ENCODE measurements at places on chromosomes 2 and 18.

GRCh38 chr18:9189491-9189890 lies 52.9 kb downstream of the ANKRD12 start:
- no peak for DNase-seq

- no peak for DNase-seq
These were observed 44.6 kb downstream of the SCN7A start for GRCh38 chr2:166449439-166449838.

- no peak for DNase-seq
These were observed 680.9 kb downstream of the IRS1 start for GRCh38 chr2:226118471-226119429.

DNA sequence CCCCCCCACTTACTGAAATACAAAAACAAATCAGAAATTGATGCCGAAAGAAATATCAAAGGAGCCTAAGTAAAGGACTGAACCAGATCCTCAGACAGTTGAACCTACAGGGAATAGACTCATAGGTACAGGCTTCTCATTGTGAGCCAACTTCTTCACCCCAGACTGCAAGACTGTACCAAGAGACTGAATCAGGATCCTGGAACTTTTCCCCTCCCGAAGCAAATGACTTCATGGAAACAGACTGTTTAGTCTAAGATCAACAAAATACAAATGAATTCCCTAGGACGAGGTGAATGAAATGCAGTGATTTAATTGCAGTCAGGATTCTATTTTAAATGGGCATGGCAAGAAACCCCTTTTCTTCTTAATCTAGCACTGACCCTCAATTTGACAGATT lies 53.6 kb upstream of the RNF152 start:
- no peak for DNase-seq

DNA sequence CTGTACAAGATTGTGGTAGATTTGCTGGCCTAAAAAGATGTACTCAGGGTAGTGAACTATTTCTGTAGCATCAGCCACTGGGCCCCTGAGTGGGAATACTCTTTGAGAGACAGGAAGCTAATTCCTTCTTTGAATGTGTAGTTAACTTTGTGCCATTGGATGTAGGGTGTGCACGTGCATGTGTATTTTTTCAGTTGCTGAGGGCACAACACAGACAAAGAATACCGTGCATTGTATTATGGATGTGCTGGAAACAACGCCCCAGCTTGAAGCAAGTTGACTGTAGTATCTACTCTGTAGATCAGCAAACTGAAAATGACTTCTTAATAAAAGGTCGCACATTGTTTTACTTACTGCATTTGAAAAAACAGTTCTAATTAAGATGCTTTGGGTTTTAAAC lies 14.1 kb downstream of the CRIM1 start:
- no peak for DNase-seq

GRCh38 chr2:164457271-164457670 lies 164.0 kb downstream of the GRB14 start:
- DNase-seq = no peak

DNA sequence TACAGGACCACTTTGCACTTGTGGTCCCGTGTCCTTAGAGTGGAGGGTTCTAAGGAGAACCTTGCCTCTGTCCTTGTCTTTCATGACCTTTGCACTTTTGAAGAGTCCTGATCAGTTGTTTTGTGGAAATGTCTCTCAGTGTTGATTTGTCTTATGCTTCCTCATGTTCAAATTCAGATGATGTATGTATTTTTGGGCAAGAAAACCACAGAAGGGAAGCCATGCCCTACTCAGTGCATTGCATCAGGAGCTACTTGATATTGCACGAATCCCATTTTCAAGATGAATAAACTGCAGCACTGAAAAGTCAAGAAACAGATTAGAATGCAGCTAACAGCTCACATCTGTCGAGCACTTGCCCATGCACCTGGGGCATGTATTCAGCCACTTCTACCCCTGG lies 152.2 kb downstream of the INHBB start:
- DNase-seq = no peak

GRCh38 chr2:43349904-43350303 lies 123.5 kb upstream of the ZFP36L2 start:
- no peak for DNase-seq

DNA sequence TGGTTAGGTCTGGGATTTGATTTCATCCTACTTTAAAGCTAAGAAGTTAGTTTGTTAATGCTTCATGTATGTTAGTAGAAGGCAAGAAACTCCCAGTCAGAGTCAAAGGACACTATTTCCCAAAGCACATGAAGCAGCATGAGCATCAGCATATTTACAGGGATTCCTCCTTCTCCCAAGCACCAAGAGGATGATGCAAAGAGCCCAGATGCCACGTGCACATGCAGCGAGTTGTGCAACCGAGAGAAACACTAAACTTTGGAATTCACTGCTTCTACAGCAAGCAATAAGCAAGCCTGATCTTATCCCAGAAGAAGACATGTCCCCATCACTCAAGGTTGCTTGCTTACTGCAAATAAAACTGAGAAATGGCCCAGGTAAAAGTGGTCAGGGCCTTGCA lies 32.5 kb downstream of the CPO start:
- DNase-seq = no peak

GRCh38 chr2:216568576-216568975 lies 64.6 kb upstream of the IGFBP2 start:
- DNase-seq = no peak

DNA sequence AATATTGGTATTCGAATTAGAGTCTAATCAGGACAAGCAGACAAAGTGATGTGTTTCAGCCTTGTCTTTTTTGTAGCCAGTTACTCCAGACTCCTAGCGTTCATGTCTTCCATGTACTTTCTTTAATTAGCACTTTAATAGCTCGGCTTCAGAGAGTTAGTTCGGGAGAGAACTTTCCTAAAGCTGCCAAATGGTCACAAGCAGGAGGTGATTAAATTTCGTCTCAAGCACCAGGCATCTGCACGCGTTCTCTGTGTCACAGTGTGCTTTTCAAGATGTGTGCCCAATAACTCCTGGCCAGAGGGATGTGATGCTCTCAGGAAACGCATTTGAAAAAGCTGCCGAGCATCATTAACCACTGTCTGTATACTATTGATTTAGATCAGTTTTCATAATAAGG lies 790.8 kb downstream of the SOCS6 start:
- DNase-seq = no peak

DNA sequence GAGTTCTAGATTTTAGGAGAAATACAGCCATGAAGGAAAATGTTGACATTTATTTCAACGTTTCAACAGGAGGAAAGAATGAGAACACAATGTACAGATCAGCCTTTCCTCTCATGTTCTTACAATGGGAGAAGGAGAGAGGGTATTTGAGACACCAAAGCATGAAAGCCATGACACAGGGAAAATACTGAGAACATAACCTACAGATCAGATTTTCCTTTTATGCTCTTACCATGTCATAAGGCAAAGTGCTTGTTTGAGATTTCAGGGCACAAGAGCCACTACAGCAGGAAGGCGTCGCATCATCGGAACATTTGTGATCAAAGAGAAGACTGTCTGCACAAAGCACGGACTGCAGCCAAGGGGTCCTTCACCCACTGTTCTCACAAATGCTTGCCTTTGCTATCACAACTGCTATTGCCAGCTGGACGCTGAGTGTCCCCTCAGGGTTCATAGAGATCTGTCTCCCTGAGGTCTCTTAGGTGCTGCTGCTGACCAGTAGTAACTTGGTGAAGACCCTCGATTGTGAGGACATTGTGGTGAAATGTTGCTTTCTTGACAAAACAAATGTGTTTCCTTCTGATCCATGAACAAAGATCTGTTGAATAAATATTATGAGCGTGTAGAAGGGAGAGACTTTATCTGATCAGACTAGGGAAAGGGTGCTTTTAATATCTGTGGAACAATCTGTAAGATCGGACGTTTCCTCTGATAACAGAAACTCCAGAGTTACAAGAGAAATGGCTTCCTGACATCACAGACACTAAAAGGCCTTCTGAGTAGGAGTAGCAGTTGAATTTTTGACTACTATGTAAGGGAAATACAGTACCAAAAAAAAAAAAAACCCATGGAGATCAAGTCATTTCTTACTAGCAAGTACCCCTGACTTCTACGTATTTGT lies 6.4 kb upstream of the IL1RL1 start:
- DNase-seq = no peak

DNA sequence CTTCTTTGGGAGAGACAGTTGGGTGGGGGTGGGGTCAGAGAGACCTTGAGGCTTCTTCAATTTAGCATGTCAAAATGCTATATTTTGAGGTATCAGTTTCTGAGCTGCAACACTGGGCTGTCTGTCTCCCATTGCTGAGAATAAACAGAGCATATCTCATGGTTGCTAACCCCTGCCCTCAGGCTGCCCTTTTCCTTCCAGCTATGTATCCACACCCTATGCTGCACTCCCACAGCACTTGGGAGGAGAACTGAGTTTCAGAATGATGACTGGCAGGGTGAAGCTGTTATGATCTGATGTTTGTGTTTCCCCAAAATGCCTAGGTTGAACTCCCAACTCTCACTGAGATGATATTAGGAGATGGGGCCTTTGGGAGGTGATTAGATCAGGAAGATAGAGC lies 794.0 kb downstream of the RNF144A start:
- DNase-seq = no peak

- DNase-seq = no peak
These were observed 34.9 kb downstream of the CAVIN2 start for GRCh38 chr2:191811807-191812602.

GRCh38 chr2:169877398-169877797 lies 50.1 kb downstream of the UBR3 start:
- DNase-seq = no peak

DNA sequence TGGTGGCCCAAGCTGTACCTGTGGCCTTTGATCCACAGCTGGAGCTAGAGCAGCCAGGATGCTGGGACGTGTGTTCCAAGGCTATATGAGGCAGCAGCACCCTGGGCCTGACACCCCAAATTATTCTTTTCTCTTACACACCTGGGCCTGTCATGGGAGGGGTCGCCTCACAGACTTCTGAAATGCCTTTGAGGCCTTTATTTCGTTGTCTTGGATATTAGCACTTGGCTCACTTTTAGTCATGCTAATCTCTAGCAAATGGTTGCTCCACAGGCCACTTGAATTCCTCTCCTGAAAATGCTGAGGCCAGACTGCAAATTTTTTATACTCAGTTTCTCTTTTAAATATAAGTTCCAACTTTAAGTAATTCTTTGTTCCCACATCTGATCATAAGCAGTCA lies 22.0 kb upstream of the IL1R2 start:
- no peak for DNase-seq

- DNase-seq = no peak
These were observed 49.7 kb upstream of the ZNF397 start for GRCh38 chr18:35190948-35191697.

DNA sequence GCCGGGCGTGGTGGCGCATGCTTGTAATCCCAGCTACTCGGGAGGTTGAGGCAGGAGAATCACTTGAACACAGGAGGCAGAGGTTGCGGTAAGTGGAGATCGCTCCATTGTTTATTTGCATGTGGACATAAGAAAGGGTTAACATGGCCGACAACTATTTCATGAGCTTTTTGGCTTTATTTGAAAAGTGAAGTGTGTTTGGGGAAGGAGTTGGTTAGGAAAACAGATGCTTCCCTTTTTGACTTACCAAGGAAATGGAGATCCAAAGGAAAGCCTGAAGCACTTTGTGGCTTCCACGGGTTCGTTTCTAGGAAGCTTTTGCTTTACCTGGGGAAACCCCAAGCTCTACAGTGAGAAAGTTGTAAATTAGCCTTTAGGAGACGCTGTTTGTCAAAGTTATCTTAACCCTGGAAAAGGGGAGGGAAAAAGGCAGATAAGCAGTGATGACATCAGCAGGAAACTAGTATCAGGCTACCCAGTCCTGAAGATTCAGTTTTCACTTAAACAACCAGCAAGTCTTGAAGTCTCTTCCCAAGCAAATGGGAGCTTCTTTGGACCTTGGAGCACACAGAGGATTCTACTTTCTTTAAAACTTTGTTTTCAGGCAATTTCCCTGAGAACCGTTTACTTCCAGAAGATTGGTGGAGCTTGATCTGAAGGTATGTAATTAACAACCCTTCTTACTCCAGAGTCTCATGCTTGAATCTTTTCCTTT lies at the start of gene CASP10:
Gene CASP10 (plus strand): TSS at position 492 of the 715 bp plus-strand sequence. CDS start 2,637 bp downstream, outside the sequence.
- DNase-seq = no peak

GRCh38 chr2:40548521-40548920 lies 96.6 kb upstream of the SLC8A1 start:
- DNase-seq = no peak

DNA sequence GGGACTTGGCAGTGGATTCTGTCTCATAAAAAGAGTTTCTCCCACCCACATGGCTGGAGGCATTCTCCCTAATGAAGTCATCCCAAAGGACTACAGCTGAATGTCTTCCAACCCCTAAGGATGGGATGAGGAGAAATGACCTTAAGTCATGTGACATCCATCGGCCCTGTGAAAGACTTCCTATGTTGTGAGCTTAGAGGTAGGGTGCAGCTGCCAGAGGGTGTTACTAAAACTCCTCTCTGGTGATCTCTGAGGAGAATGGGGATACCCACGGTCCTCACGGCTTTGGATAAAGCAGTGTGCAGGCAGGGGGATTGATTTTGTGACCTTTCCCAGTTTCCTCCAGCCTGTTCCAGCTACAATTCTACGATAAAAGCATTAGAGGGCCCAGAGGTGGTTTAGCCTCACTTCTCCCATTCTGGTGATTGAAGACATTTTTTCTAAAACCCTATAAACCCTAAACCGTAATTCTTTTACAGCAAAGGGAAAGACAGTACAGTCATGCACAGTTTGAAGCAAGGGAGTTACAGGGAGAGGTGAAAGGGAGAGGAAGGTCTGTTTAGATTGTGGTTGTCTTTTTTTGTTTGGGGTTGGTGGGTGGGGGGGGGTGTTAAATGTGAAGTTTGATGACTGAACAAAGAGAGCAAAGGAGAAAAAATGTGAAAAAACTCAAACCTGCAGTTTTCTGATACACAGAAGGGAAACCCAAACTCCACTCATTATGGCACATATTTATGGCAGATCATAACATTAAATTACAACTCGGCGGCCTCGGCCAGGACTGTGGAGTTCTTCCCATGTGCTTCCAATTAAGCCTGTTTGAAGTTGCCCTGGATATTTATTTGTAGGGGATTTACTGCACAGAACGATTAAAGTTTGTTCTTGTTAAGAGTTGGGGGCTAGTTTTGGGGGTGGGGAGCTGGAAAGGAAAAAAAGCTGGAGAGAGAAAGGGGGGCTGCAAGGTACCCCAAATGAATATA lies 26.6 kb upstream of the SLC14A2 start:
- no peak for DNase-seq

- no peak for DNase-seq
These were observed 29.2 kb downstream of the GPC1 start for GRCh38 chr2:240464514-240465241.

GRCh38 chr18:13398631-13399030 lies 180.1 kb downstream of the LDLRAD4 start:
- no peak for DNase-seq

GRCh38 chr2:161177969-161178368 lies 17.7 kb downstream of the TANK start:
- no peak for DNase-seq

GRCh38 chr18:75316223-75316622 lies 105.6 kb downstream of the TSHZ1 start:
- no peak for DNase-seq

DNA sequence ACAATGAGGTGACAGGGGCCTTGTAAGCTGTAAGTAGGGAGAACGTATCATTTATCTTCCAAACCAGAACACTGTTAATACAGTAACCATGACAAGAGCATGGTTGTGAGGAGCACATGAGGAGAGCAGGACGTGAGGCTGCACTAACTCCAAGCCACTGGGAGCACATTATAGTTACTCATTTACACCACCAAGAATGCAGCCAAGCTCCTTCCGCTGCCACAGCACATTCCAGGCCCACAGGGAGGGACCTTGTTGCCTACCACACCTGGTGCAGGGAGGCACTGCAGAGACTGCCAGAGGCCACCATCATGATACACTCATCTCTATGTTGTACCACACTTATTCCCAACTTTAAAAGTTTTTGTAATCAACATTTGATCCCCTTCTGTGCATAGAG lies 13.5 kb upstream of the SFXN5 start:
- DNase-seq = no peak
